ENCODE measurements at places on chromosomes 16 and 17. TPM values are rescaled to one million over a fixed set of nuclear protein-coding genes. Genes with fewer than 3 reads are reported as not detected.

C17orf67 gene
- total RNA-seq = 0.87 TPM

CSH2 gene
- not detected for total RNA-seq

MYO15A gene
- 0.50 TPM for total RNA-seq

TBC1D3C gene
- not detected for total RNA-seq

LGALS9B gene
- not detected for total RNA-seq

TP53TG3F gene
- not detected for total RNA-seq

MPV17L gene
- 0.12 TPM for total RNA-seq

SNF8 gene
- 110 TPM for total RNA-seq

SPATA22 gene
- not detected for total RNA-seq

TUBD1 gene
- total RNA-seq = 5.2 TPM

AATF gene
- 37.1 TPM for total RNA-seq

EXOSC6 gene
- total RNA-seq = 73.4 TPM

LGALS3BP gene
- total RNA-seq = 456 TPM

ACSM2B gene
- not detected for total RNA-seq

PRR15L gene
- total RNA-seq = not detected

ZSCAN10 gene
- total RNA-seq = not detected

CACNG3 gene
- not detected for total RNA-seq

MMP25 gene
- total RNA-seq = 0.11 TPM

CDH3 gene
- 0.33 TPM for total RNA-seq

BEAN1 gene
- 0.12 TPM for total RNA-seq

ITGB3 gene
- total RNA-seq = 27.8 TPM

SLC5A11 gene
- not detected for total RNA-seq

TTYH2 gene
- total RNA-seq = 2.0 TPM

PPY gene
- total RNA-seq = not detected

RHBDL1 gene
- 5.9 TPM for total RNA-seq

MYH8 gene
- not detected for total RNA-seq

TBC1D3E gene
- not detected for total RNA-seq

FOXL1 gene
- total RNA-seq = 36.7 TPM

SCGB1C2 gene
- not detected for total RNA-seq

KRTAP4-11 gene
- not detected for total RNA-seq

NPIPA3 gene
- total RNA-seq = 1.00 TPM

TPSG1 gene
- not detected for total RNA-seq

ST6GALNAC1 gene
- total RNA-seq = not detected

C16orf74 gene
- 26.5 TPM for total RNA-seq

FBXW10B gene
- total RNA-seq = 0.62 TPM

RAC3 gene
- 9.0 TPM for total RNA-seq

VKORC1 gene
- total RNA-seq = 142 TPM

ZPBP2 gene
- not detected for total RNA-seq

AURKB gene
- total RNA-seq = 69.5 TPM

PYDC1 gene
- total RNA-seq = not detected

PPP1R27 gene
- total RNA-seq = not detected

KRTAP4-1 gene
- total RNA-seq = 0.11 TPM

KRTAP3-1 gene
- not detected for total RNA-seq

RCVRN gene
- total RNA-seq = not detected

HBA1 gene
- not detected for total RNA-seq

TAC4 gene
- total RNA-seq = not detected

ZNF75A gene
- total RNA-seq = 21.1 TPM

KRT33A gene
- total RNA-seq = not detected
